ENCODE measurements at places on chromosomes 3 and 15.

DNA sequence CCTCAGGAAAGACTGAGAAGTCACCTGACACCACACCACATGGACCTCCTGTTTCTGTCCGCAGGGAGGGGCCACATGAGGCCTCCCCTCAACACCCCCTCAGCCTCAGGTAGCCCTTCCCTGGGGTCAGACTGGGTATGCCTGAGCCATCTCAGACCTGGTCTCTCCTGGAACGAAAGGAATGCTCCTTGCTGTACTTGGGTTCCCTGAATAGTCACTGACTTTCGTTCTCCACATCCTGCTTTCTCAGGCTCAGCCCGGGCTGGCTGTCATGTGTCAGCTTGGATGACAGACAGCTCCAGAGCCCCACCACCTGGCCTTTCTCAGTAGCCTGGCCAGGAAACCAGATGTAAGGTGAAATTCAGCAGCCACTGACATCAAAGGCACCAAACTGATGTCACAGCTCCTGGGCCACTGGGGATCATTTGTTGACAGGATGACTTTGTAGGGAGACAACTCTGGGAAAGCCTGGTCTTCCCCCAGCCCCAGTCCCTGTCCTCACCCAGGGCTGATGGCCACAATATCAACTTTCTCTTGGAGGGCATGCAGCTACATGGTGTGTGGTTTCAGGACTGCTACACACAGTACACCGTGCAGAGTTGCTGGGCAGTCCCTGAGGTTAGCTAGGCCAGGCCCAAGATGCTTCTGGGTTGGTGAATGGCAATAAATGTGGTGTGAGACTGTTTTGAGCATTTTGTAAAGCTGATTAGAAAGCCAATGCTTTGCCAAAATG, 141.4 kb upstream of the MRPS22 start:
- no peak for DNase-seq

DNA sequence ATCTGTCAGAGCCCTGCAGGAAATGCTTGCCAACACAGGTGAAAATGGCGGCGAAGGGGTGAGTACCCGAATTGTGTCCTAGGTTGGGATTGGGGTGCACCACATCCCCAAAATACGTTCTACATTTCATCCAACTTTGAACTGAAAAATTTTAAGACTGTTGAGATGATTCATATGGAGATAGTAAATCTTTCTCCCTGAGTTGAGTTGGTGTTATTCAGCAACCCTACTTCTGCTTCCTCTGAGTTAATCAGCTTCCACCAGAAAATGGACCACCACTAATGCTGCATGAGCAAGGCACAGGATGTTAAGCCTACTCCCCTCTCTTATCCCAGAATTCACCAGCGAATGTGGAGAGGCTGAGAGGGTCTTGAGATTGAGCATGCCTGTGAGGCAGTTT, 192.9 kb downstream of the RYR3 start:
- no peak for DNase-seq

GRCh38 chr3:88114878-88115549, 34.7 kb upstream of the C3orf38 start:
- DNase-seq, result no peak

- DNase-seq, result no peak
These were observed 610.0 kb upstream of the ZNF385D start for GRCh38 chr3:22360970-22361369.

DNA sequence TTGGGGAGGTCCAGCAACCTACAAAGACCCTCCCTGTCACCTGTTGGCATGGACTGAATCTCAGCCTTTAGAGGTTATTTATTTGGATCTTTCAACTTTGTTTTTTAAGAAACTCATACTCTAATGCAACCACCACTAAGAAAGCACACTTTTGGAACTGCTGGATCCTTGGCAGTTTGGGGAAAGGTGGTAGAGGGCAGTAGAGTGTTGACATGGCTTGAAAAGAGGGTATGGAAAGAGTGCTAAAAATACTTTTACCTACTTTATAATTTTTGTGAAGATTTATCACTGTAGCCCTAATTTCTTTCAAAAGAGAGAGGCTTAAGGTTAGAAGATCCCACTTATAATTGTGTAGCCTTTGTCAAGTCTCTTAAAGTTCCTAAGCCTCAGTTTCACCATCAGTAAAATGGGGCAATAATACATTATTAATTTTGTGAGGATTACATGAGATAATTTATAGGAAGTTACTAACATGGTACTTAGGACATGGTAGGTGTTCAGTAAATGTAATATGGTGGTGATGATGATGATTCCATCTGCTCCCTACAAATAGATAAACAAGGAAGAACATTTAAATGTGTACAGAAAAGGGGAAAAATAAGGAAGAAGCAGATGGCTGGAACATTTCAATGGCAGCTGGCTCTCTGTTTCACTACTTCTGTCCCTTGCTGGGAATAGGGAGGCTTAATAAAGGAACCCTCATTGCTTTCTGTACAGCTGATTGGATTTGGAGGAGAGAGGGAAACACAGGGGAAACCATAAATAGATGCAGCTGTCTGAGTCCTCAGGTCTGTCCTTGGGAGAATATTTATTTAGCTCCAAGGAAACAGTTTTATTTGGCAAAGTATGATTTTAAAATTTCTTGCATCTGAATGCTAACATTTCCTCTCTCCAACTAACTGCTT, 208.4 kb upstream of the ADAMTS9 start:
- no peak for DNase-seq

- DNase-seq, result no peak
These were observed 419.9 kb downstream of the MECOM start for GRCh38 chr3:169243579-169243978.

GRCh38 chr3:181534781-181535221, 176.9 kb upstream of the SOX2 start:
- DNase-seq, result no peak

Data from activated gamma-delta T cell treated with Interleukin-2 at 50 U/mL for 16 hours (primary cell).